ENCODE measurements at places on chromosomes 2 and 18. TPM values are rescaled to one million over a fixed set of nuclear protein-coding genes. Genes with fewer than 3 reads are reported as not detected.

- no peak for DNase-seq
Measured at GRCh38 chr2:226622484-226622883, 177.1 kb downstream of the IRS1 start.

ZAP70 gene
- 2.7 TPM for total RNA-seq

GRCh38 chr18:50507120-50507590 is 52.7 kb upstream of the MAPK4 start:
- DNase-seq = no peak

DNA sequence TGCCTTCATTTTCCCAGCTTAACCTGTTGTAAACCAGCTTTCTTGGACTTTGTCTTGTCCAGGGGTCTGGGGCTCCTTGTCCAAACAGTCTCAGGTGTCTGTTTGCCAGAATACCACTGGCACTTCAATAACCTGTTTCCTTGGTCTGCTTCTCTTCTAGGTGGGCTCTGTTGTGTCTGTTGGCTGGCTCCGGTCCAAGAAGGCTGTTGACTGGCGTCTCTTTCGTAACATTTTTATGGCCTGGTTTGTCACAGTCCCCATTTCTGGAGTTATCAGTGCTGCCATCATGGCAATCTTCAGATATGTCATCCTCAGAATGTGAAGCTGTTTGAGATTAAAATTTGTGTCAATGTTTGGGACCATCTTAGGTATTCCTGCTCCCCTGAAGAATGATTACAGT is 17.0 kb downstream of the SLC20A1 start:
- DNase-seq = no peak

SKA1 gene
- total RNA-seq = 1.7 TPM

DSG4 gene
- not detected for total RNA-seq

GRCh38 chr2:134295441-134295840 is 41.6 kb downstream of the MGAT5 start:
- DNase-seq = no peak

ZNF804A gene
- 0.82 TPM for total RNA-seq
